ENCODE measurements at places on chromosomes 12 and 14.

DNA sequence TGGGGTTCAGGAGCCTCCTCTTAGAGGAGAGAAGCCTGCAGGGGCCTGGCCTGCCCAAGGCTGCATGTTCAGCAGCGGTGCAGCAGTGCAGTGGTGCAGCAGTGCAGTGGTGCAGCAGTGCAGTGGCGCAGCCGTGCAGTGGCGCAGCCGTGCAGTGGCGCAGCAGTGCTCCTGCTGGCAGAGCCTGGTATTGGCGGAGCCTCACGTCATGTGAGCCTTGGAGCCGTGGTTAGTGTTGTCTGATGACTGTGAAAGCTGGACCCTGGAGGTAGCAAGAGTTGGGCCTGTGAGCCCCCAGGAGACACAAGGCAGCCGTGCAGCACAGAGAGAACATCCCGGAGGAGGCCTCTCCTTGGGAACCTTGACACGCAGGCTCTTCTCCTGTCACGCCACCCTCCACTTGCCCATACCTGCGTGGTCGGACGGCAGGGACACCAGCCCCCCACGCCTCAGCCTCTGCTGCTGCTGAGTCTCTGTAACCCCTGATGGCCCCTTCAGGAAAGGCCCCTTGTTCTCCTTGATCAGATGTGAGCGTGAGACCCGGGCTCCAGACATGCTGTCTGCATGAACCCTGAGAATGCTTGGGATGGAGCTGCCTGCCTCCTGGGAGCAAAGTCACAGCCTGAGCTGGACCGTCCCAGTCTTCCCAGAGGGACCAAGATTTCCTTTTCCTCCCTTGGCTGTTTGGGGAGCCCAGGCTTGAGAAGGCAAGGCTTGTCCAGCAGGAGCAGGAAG is 193.7 kb downstream of the KIF26A start:
- no peak for DNase-seq

DNA sequence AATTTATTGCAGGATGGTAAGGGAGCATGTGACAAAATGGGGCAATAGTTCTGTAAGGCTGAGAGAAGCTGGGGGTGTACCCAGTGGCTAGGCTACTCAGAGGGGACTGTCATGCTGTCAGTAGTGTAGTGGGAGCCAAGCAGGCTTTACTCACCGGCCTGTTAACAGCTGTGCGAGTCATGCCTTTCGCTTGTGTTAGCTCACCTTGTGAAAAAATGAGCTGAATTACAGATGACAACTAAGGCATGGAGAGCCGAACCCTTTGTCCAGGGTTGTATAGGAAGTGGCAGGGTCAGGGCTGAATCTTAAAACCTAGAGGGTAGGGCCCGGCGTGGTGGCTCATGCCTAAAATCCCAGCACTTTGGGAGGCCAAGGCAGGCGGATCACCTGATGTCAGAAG is 37.9 kb downstream of the SH2B3 start:
- DNase-seq, result peak; percentile 53

DNA sequence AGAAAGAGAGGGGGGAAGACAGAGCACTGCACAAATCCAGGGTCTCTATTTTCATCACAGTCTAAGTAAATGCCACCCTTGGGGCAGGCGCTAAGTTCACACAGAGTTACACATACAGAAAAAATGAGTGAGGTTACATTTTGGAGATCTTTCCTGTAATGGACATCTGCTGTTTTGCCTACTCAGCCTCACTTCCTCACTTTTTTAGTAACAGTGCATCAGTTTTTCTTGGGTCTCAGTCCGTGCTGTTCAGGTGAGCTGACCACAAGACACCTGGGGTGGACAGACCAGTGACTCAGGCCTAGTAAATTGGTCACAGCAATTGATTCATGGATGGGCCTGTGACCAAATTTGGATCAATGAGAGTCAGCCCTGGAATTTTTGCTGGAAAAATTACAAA is 33.6 kb upstream of the SLC5A8 start:
- no peak for DNase-seq

DNA sequence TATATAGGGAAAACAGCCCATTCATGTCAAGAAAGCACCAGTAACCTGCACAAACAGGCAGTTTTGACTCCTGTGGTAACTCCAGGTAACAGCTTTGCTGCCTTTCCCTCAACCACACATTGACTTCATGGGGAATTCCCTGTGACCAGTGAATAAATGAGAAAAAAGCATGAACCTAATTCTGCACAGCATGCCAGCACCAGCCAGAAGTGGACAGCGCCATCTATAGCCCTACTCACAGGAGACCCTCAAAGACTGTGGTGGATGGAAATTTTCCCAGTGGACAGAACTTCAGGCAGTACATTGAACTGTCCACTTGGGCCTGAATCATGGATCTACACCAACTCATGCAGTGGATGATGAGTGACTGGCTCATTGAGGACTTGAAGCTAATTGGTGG is 152.1 kb downstream of the SLC8A3 start:
- DNase-seq, result no peak

DNA sequence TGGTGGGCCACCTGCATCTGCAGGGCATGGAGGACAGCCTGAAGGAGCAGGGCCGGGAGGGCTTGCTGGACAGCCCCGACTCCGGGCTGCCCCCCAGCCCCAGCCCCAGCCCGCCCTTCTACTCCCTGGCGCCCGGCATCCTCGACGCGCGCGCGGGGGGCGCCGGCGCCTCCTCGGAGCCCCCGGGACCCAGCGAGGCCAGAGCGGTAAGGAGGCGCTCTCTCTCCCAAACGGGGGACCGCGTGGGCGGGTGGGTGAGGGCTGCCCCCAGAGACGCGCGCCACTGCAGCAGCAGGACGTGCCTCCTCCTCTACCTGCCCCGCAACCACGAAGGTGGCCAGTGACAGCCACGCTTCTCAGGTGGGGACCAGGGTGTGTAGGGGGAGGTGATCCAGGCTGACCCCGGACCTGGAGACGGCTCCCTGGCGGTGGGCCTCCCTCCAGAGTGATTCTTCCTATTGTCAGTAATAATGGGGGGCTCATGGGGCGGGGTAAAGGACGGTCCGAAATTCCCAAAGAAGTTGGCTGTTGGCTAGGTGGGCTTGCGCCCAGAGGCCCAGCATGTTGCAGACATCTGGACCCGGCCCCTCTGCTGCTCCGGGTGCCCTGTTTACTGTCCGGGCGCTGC is 652 bp downstream of the RFLNA start:
- DNase-seq, result no peak

GRCh38 chr12:118980407-118981014 is 830 bp upstream of the SRRM4 start:
- no peak for DNase-seq

DNA sequence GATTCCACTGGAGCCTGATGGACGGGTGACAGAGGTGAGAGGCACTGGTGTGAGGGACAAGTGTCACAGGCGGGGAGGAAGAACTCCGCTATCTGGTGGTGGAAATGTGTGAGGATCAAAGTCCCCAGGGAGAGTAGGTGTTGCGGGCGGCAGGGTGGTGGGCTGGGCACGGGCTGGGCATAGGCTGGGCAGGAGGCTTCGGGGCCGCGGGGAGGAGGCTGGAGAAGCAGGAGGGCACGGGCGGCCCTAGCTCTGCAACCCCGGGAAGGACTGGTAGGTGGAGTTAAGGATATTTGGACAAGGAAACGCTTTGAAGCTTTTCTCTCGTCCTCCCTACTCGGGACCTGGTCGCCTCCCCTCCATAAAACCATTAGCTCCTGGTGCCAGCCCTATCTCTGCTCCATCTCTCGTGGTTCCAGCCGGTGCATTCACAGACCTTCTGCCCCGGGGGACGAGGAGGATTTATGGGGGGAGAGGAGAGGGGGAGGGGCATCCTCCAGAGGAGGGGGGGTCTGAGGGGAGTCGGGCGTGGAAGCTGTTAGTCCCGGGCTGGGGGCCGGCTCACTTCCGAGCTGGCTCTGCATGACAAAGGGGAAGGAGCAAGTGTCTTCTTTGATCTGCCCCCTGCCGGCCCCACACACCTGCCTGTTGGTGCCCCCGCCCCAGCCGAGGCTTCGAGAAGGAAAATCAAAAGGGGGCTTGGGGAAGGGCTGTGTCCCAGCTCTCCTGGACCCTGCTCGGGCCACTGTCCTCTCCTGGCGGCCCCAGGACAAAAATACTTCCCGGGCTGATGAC is 504 bp downstream of the WNT5B start:
- DNase-seq, result no peak

GRCh38 chr12:88375306-88376305 is 204.7 kb downstream of the KITLG start:
- DNase-seq, result no peak

DNA sequence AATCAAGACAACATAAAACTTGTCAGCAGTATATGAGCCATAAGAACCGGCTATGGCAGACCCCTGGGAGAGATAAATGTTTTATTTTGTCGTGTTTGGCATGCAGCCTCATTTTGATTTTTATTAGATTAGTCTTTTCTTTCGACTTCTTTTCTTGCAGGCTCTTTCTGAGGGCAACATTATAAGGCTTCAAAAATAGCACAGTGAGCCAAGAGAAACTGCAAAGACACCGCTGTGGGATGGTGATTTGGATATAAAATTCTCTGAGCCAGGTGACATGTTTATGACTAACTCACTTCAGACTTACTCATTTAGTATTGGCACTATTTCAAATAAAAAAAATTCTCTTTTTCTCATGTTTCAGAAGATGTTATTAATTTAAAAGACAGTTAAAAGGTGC is 96.8 kb upstream of the PKP2 start:
- DNase-seq, result no peak

- DNase-seq, result no peak
Measured at GRCh38 chr12:85616201-85616600, 220.0 kb downstream of the RASSF9 start.

GRCh38 chr12:32198555-32198954 is 91.9 kb downstream of the BICD1 start:
- DNase-seq, result no peak

All from stimulated activated CD4-positive, alpha-beta T cell treated with anti-CD3 and anti-CD28 coated beads, Interleukin-15, amount 100 ng/mL, for 48 hours (primary cell).